Activated CD4-positive, CD25-positive, alpha-beta regulatory T cell treated with anti-CD3 and anti-CD28 coated beads, Interleukin-2, amount 50 U/mL, for 16 hours (primary cell): ENCODE measurements at places on chromosomes 11 and 22.

GRCh38 chr11:45285930-45286632 lies at the start of gene SYT13:
TSS of gene SYT13 (minus strand) at chr11:45286341. CDS start at chr11:45286207, 134 bp downstream.
- no peak for DNase-seq

DNA sequence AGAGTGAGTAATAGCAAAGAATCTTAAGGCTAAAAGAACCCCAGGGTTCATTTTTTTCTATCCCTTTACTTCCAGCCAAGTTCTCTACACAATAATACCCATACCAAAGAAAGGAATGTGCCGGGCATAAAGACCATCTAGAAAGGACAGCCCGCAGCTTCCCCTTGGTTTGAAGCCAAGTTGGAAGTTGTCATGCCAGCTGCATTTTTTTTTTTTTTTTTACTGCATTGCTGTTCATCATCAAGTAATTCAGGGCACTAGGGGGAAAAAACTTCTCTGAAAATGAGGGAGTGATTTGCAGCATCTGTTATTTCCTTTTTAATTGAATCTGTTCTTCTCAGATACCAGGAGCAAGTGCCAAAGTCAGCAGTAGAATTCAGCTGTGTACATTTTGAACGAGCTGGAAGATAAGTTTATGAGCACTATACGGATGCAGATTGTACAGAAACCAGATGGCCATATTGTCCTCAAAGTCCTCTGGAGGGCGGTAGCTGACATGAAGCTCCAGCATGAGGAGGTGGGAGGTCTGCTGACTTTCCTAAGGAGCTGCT lies 56.4 kb downstream of the UBASH3B start:
- DNase-seq = no peak

DNA sequence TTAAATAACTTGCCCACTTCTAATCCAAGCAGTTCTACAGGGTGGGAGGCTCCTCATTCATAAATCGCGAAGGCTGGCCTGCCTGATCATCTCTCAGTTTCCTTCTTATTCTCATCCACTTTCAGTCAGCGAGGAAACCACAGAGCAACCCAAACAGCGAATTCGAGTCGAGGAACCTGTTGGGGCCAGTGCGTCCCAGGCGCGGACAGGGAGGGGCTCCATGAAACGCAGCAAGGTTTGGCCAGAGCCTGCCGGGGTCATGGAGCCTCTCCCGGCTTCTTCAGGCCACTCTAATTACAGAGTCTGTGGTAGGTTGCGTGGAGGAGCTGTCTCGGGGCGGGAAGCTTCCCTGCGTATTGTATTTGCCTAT lies 741 bp upstream of the NAV2 start:
- no peak for DNase-seq

GRCh38 chr11:57778318-57779037 lies 16.9 kb downstream of the CTNND1 start:
- no peak for DNase-seq

DNA sequence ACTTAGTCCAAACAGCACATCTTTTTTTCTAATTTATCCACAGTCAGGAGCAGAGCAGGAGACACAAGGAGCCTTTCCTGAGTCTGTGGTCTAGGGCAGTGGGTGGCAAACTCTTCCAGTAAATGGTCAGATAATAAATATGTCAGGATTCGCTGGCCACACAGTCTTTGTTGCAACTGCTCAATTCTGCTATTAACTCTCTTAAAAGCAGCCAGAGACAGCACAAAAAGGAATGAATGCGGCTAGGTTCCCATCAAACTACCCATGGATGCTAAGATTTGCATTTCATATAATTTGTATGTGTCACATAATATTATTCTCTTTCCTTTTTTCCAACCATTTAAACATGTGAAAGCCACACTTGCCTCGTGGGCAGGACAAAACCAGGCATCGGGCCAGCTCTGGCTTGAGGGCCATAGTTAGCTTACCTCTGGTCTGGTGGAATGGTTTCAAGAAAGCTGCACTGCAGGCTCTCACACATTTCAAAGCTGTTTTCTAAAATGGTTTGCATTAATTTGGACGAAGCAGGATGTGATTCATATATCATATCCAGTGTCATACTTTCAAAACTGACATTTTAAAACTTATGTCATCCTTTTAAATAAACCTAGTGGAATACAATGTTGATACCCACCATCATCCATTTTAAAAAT lies 64.7 kb upstream of the CD5 start:
- DNase-seq = no peak

GRCh38 chr11:23765682-23766252 lies 731.1 kb upstream of the LUZP2 start:
- DNase-seq = no peak

DNA sequence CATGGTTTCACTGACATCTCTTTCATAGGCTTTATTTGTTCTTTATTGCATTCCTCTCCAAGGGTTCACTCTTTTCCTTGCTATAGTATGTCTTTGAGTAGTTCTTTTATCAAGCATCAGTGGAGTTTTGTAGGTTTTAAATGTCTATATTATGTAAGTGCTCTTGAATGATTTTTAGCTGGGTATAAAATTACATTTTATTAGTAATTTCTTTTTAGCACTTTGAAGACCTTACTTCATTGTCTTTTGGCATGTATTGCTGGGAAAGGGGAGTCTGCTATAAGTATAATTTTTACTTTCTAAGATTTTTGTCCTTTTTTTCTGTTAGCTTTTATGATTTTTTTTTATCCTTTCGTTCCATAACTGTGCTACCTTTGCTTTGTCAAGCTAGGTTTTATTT lies 25.5 kb upstream of the CAT start:
- no peak for DNase-seq
